NCI-H2081 treated with DMSO at 0.1 percent for 48 hours (cell line): ENCODE measurements at places on chromosomes 3 and 15.

DNA sequence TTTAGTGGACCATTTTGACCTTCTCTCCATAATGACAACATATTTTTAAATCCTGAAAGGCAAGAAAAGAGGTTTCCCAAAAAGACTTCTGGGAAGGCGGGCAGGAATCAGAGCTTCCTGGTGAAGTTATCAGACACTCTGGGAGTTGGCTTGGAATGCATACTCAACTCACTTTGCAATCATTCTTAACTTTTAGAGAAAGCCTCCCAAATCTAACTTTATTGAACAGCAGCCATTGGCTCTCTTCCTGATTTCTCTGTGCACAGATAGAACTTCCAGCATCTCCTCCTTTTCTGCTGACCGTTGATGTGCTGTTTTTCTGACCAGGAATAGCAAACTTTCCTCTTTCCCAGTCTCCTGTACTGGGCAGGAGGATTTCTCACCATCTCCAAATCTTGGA is 44.6 kb downstream of the PLCL2 start:
- DNase-seq, result no peak

GRCh38 chr15:63020759-63021430 is 21.7 kb upstream of the TPM1 start:
- no peak for DNase-seq

- no peak for DNase-seq
Observed at GRCh38 chr15:69543681-69544364, 91.2 kb downstream of the RPLP1 start.

- no peak for DNase-seq
Observed at GRCh38 chr3:196634829-196635228, 4.7 kb upstream of the NRROS start.

DNA sequence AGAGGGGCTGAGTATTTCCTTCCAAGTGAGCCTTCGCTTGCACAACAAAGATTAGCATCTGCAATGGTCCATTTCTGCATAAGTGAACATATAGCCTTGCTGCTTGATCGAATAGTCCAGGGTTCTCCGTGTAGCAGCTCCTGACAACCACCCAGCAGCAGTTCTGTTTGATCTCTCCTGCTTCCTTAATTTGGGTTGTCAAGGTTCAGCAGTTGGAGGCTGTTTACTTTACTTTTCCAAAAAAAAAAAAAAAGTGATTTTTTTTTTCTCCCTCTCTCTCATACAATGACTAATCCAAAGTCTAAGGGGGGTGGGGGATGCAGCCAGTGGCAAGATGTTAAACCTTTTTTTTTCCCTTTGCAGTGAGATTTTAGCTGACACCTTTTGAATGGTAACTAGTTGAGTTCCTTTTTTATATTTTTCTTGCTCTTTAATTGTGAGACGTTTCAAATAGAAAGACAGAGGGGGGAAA is 3.6 kb downstream of the FOXP1 start:
- DNase-seq, result no peak

DNA sequence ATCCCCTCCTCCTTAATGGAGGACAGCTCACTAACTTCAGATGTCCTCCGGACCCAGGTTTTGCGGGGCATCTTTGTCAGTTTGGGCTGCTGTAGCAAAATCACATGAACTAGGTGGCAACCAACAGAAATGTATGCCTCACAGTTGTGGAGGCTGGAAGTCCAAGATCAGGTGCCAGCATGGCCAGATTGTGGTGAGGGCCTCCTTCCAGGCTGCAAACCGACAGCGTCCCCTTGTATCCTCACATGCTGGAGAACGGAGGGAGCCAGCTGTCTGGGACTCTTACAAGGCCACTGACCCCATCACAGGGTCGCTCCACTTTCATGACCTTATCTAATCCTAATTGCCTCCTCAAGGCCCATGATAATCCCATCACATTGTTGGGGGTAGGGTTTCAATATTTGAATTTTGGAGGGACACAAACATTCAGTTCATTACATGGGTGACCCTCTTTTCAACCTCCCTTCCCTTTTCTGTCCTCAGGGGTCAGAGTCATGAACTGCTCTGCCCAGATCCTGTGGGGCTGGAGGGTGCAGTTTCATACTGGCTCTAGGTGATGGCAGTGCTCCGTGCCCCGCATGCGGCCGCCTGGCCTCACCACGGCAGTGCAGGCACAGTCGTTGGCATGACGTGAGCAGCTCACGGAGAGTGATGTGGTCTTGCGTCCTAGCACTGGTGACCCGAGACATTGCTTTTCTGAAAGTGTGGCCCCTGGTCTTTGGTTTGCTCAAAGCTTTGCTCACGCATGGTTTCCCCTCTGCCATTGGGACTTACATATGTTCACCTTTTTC is 58.4 kb downstream of the DNASE1L3 start:
- no peak for DNase-seq

GRCh38 chr3:109927161-109927560 is 589.8 kb upstream of the DPPA4 start:
- no peak for DNase-seq

DNA sequence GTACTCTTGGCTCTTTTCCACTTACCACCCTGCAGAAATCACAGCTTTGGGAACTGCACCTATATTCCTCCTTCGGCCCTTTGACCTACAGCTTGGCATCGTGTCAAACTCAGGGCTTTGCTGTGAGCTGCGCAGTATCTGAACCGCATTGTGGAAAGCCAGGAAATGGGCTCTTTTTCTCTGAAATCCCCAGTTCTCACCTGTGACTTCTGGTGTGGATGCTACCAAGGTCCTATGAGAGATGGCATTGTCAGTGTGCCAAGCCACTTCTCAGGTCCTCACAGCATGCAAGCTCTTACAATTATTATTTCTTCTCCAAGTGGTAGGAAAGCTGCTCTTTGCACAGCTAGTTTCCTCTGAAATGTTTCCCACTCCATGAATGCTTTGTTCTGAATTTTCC is 450.6 kb upstream of the TBL1XR1 start:
- no peak for DNase-seq

DNA sequence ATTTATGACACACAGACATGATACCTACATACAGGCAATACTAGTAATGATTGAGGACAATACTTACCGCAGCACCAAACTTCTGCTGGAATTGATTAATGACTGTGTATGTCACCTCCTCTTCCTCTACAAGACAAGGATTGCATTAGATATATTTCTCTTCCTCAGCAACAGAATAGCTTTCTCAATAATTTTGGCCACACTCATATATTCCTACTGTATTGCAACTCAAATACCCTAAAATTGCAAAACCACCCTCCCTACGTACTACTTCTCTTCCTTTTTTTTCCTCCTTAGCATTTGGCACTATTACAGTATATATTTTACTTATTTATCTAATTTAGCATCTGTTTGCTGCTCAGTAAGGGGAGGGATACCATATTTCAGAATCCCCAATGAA is 14.8 kb downstream of the EXD1 start:
- DNase-seq, result no peak

DNA sequence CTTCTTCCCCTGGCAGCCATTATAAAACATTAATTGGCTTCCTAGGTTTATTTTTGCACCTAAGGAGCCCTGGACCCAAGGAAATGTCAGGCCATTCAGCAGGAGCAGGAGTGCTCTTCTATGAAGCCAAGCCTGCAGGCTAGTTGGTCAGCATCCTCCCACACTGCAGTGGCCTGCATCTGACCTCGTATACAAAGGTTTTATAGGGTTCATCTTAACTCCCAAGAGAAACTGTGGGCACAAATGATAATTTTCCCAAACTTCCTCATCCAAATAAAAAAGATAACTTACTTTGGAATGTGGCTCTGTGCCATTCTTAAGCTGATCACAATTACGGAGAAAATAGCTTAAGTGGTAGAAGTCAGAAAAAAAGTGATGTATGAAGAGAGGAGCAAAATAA is 19.4 kb downstream of the PLSCR1 start:
- no peak for DNase-seq

DNA sequence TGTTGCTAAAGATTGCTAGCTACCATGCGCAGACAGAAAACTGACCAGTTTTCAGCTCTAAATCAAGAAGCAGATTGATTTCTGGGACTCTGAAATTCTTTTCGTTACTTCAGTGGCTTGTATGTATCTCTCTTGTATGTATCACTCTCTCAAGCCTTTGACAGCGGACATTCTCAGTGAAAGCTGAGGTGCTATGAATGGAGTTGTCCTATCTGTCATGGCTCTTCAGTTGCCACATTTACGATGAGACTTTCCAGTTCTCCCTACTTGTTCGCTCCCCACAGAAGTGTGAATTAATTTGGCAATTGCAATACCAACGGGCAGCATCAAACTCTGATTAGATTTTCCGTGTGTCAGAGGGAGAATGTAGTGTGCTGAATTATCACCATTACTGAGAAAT is 432.4 kb downstream of the GRM7 start:
- no peak for DNase-seq

DNA sequence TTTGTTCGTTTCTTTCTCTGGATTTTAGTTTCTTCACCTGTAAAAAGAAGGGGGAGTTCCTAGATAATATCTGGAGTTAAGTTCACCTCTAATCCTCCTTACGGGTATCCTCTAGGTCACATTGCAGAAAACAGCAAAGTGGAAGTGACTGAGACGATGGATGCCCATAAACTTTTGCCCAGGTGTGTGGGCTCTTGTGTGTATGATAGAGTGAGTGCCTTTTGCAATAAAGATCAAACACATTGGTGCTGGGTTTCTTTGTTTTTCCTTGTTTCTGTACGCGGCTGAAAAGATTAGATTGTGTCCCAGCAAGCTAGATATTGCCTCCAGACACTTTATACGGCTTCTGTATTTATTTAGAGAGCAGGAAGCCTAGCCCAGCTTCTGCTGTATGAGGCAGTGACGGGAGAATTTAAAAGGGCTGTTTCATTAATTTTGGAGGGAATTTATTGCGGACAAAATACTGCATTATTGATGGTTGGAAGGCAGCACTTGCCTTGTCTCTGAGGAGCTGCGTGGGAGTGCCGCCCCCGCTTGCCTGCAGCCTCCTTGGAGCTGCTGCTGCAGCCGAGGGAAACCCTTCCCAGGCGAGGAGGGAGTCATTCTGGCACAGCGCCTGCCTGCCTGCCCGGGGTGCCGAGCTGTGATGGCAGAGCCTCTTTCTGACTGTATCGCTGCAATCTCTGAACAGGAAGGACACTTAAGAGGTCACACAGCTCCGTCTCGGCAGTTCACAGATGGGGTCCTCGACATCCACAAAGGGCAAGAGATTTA is 38.5 kb downstream of the PYDC2 start:
- peak; percentile 59 for DNase-seq

DNA sequence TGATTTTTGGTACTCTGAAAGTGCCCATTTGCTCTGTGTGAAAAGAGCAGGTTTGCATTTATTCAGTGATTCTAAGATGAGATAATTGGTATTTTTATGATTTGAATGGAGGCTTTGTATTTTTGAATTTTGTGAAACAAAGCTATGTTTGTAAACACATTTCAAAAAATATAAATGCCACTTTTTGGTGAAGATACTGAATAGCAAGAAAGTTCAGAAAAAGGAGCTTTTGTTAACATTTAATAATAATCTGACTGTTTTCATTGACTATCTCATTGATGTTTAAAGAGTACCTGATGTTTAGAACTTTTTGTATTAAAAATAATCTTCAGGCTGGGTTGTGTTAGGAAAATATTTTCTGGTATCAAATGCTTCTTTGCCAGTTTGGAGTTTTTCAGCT is 23.7 kb downstream of the TCF12 start:
- DNase-seq, result no peak

GRCh38 chr3:127951276-127951675 is 36.2 kb downstream of the KBTBD12 start:
- DNase-seq, result no peak

- no peak for DNase-seq
Observed at GRCh38 chr15:76340803-76341365, 4.3 kb downstream of the ISL2 start.

- DNase-seq, result no peak
Observed at GRCh38 chr3:151479452-151479851, 18.6 kb upstream of the IGSF10 start.

- DNase-seq, result no peak
Observed at GRCh38 chr3:19392150-19392549, 243.8 kb downstream of the KCNH8 start.

DNA sequence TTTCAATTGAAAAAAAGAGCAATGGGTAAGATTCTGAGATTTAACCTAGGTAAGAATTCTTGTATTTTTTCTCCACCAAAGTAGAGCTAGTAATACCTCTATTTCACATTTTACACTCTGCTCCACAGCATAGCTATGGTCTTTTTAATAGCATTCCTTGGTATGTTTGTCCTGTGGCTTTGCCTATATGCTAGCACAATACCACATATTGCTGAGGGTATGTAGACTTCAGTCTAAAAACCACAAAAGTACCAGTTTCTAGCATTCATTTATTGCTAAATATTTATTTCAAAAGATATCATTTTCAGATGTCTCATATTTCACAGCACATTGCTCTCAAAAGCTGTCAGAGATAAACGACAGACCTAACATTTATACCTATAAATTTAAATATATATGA is 18.2 kb upstream of the EOGT start:
- no peak for DNase-seq

- DNase-seq, result peak; percentile 2
Observed at GRCh38 chr15:41695750-41696436, 35.7 kb downstream of the MGA start.

DNA sequence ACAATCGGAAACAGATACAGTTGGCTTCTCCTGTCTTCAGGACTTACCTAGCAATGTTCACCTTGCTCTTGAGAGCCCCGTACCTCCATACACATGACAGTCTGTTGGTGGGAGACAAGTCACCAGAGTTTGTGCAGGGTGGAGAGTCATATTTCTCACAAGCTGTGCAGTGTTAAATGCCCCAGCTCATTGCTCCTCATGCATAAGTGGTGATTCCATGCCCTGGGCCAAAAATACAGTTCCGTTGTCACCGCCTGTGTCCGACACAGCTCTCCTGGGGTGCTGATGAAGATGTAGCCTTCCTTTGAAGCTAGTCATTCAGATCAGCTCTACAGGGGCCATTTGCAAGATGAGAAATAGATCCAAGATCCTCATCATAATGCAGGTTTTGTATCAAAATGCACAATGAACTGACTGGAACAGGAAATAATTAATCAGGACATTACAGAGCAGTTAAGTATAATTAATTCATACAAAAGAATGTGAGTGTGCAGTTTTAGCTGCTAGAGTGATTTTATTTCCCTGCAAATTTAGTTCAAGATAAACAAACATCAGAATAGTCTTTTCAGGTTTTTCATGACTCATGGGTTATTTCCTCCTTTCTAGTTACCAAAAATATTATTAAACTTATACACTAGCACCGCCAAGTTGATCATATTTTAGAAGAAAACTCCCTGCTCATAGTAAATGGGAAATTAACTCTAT is 66.5 kb downstream of the CD47 start:
- no peak for DNase-seq

GRCh38 chr3:87833039-87833377 is 225.8 kb downstream of the CGGBP1 start:
- DNase-seq, result no peak

DNA sequence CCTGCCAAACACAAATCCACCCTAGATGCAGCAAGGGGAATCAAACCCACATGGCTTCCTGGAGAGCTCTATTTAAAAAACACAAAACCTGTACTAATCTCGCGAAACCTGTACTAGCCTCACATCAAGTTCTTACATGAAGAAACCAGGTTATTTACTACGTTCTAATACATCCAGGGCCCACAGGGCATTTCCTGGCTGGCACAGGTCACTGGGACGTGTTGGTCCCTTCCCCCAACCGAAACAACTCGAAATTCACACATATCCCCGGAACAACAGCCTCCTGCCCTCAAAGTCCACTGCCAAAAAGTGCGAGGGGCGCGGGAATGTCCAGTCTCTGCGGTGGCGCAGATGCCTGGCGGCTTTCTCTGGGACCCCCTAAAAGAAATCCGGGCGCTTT is 955 bp downstream of the CDCP1 start:
- DNase-seq, result no peak

- no peak for DNase-seq
Observed at GRCh38 chr3:24454393-24454792, 40.3 kb downstream of the THRB start.
